ENCODE measurements at places on chromosomes 2 and 18.

DNA sequence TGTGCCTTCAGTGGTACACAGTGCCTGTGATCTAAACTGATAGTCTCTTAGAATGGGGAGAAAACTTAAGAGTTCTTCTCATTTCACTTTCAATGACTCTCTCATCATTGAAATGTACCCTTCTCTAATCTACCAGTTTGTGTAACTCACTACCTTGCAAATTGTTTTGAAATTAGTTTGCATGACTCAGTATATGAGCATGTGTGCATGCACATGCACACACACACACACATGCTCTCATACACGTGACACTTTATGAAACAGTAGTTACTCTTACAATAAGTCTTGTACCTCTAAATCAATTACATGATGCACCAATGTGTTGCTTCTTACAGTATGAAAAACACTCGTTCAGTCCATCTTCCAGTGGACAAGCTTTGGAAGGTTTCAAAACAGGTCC, 10.6 kb downstream of the LYPD6B start:
- DNase-seq = no peak

GRCh38 chr2:33023728-33024500, 77.2 kb downstream of the LTBP1 start:
- peak; percentile 25 for DNase-seq

DNA sequence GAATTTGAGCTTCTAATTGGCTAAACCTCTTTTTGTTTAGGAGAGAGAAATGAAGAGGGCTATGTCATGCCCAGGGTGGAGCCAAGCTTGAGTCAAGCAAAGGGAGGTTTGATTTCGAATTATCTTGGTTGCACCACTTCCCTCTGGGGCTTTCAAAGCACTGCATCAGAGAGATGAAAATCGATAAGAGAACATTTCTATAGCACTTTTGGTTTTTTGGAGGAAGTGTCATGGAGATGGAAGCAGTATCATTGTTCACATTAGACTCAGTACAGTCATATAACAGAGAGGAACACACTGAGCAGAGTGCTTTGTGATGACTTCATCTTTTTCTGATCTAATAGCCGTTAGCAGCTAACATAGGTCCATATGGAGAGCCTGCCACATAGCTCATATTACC, 120.3 kb upstream of the UXS1 start:
- no peak for DNase-seq

DNA sequence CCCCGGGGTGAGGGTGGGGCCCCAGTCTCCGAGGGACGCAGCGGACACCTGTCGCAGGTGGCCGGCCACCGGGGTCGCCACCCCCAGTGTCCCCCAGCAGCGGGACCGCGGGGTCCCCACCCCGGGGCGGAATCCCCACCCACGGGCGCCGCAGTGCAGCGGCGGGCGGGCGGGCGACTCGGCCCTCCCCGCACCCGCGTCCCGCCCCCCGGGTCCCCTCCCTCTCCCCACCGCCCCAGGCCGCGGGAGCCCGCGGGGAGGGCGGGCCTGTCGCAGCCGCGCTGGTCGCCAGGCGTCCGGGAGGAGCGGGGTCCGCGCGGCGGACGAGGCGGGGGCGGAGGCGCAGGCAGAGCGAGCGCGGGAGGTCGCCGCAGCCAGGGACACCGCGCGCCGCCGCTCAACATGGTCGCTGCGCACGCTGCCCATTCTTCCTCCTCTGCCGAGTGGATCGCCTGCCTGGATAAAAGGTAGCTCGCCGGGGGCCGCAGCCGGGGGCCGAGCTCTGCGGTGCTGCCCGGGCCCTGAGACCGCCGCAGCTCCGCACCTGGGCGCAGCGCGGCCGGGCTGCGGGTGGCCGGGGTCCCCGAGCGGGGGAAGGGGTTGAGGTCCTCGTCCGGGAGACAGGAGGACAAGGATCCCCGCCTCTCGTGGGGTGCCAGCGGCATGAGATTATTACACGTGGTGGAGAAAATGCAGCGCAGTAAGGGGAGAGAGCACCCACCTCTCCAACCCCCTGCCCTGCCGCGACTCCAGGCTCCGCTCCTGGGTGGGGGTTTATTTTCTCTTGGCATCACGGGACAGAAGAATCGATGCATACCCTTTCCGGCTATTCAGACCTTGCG, at the start of gene RAPGEF4:
Gene RAPGEF4 (plus strand): TSS at position 264 of the 842 bp plus-strand sequence. CDS start 139 bp downstream, at position 403.
- DNase-seq = peak; percentile 56

- DNase-seq = no peak
These were observed 15.7 kb upstream of the LYPD6 start for GRCh38 chr2:149314687-149315086.

DNA sequence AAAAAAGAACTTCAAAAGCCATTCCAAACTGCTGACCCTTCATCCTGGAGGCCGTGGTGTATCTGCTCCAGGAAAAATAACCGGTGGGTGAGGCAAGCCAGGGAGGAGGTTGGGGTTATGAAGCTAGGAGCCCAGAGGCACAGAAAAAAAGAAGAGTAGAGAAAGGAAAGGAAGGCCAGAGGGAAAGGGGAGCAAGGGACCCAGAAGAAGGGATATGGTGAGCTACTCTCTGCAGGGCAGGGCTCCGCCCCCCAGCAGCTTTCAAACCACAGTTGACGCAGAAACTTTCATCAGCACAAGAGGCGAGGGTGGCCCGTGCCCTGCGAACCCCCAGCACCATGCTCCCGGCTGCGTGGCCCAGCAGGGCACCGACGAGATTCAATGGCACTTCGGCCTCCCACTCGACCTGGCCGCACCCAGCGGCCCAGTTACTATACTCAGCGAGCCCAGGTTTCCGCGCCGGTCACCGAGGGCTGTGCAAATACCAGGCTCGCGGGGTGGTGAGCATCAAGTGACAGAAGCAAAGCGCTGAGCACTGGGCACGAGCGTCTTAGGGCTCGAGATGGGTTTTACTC, 665 bp downstream of the MCM6 start:
- peak; percentile 74 for DNase-seq

- no peak for DNase-seq
These were observed 117.8 kb downstream of the ACKR3 start for GRCh38 chr2:236687296-236687965.

DNA sequence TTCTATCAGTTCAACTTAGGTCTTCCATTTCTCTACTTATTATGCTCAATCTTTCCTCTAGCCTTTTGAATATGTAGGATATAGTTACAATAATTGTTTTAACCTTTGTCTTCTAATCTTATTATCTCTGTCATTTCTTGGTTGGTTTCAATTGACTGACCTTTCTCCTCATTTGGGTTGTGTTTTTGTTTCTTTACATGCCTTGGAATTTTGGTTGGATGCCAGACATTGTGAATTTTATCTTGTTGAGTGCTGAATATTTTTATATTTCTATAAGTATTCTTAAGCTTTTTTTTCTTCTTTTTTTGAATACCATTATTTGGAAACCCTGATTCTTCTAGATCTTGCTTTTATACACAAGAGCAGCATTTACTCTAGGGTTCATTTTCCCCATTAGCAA, 30.7 kb upstream of the TMEM247 start:
- DNase-seq = peak; percentile 60

- peak; percentile 28 for DNase-seq
These were observed 72.7 kb upstream of the MAP3K20 start for GRCh38 chr2:173002751-173003541.

DNA sequence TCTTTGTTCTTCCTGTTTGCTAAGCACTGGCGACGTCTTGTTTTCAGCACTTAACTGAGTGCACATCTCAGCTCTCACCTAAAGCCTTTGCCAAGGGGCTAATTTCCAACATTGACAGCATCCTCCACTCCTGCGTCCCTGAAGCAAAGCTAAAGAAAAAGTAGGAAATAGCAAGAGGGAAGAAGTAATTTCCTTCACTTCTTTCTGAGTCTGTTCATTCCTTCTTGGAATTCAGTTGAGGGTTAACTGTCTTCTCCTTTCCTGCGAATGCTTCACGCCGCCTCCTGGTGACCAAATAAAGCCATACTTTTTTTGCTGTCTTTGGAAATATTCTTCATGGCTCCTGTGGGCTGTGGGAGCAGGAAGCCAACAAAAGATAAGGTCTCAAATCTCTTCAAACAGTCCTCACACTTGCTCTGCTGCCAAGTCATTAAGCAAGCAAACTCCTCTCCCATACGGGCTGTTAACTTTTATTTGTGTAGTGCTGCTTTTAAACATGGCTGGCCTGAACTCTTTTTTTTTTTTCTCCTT, 100.9 kb downstream of the DPP10 start:
- no peak for DNase-seq

DNA sequence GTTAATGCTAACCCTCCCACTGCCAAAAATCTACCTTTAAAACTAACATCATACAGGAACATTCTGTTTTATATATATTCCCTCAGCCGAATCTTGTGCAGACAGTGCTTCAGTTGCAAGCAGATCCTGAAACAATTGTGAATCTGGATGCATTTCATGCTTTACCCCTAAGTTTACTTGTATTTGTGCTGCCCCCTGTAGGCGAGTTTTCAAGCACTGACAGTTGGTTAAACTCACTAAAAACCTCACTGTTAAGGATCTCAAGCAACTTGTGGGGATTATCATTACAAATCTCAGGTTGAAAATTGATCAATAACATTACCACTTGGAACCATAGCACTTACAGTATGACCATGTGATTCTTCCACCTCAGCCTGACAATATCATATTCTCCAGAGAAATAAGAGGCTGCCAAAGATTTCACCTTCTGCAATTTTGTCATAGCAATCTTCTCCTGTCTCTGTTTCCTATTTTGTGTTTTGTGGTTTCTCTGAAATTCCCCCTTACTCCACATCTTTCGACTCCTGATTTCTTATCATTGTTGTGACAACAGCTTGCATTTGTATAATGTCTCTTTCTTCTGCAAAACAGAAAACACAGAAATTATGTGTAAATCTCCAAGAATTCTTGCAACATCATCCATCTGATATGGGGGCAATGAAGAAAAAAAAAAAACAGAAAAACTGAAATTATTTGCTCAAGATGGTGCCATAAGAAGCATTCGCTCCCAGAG, 354.6 kb upstream of the SETBP1 start:
- DNase-seq = peak; percentile 78

DNA sequence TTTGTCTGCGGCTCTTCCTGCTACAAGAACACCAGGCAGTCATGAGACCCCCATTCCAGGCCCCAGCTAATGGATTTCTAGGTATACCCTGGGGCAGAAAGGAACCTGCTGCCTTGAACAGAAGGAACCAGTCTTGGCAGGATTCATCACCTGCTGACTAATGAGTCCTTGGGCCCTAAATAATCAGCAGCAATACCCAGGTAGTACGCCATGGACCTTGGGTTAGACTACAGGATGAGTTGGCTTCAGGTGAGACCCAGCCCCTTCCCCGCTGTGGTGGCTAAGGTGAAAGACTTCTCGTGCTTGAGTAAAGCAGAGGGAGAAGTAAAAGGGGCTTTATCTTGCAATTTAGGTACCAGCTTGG, 105.0 kb downstream of the SPIRE1 start:
- DNase-seq = no peak

GRCh38 chr2:70926042-70926441, 9.7 kb upstream of the ATP6V1B1 start:
- no peak for DNase-seq

DNA sequence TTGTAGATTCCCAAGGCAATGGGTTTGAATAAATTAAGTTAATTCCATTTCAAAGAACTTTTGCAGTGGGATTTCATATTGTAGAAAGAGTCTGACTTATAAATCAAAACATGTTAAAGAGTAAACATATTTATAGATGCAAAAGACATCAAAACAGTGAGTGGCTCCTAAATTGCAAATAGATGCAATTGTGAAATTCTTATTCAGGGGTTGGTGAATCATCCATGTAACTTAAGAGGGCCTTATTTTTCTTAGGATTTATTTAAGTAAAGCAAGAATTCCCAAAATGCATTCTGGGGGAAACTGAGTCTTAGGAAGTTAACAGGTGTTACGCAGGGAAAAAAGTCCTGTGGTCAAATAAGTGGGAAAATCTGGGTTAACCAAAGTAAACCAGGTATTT, 11.3 kb downstream of the TANC1 start:
- DNase-seq = peak; percentile 69

DNA sequence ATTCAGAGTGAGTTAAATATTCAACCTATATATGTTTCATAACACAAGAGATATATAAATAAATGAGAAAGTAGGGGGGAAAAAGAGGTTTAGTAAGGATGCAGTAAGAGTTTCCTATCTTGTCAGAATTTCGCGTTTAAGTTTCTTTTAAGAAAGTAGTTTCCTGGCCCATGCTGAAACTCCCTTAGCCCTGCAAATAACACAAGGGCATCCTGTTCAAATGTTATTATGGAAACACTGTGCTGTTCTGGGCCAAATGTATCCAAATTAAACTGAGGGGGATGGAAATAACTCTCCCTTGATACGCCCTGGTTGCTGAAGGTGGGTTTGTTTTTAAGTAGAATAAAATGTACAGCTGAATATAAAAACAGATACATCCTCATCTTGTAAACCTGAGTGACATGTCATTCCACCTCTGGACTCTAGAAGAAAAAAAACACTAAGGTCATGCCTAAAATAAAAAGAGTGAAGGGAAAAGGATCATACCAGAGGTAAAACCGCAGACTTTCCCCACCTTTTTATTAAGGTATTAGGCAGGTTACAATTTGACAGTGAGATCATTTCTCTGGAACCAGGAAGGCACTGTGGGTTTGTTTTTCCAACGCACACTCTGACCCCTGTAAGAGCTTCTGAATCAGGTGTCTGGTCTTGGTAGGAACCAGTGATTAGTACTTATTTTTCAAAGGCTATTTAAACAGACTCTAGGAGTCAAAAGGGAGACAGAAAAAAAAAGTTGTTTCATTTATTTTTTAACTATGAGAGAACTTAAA, 16.7 kb downstream of the BCL2 start:
- no peak for DNase-seq

- DNase-seq = no peak
These were observed 131.6 kb downstream of the OSR1 start for GRCh38 chr2:19226871-19227270.

- no peak for DNase-seq
These were observed 439.3 kb upstream of the TRIB2 start for GRCh38 chr2:12277241-12278034.

DNA sequence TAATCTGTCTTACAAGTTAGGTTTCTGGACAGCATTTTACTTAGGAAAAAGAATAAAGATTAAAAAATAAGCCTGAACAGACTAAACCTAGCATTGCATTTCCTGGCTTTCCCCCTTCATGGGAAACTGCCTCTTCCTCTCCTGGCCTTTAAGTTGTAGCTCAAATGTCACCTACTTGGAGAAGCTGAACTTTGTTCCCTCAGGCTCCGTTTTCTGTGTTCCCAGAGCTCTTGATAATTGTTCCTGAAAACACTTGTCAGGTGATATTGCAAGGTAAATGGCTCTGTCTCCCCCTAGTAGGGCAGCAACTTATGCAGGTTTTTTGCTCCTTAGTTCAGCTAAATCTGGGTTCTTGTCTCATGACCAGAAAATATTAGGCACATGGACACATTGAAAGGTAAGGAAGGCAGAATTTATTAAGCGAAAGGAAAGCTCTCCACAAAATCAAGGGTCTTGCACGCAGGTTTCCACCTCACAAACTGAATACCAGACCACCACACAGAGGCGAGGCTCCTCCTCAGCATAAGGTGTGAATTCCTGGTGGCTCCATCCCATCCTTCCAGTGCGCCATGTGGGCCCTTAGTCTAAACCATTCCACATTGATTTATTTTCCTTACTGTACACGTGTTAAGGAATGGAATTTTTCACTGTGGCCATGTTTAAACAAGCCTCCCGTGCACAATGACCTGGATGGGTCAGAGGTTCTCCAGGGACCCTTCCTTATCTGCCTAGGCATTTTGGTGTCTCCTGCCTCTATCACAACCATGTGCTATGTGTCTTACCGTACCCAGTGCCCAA, 229.3 kb downstream of the HNMT start:
- DNase-seq = no peak
